ENCODE measurements at places on chromosomes 7 and 10.

DNA sequence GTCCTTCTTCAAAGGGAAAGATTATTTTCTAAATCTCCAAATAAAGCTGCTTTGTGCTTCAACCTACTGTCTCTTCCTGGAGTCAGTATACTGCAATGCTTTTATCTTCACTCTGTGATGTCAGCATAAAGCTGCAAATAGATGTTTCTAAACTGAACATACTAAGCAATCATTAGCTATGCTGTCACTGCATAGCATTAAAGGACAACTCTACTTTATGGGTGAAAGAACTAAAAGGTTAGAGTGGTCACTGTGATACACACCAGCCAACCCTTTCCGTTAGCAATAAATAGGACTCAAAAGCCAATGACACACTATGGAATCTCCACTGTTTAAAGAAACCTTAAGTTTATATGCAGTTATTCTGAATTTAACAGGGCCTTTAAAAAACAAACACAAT, 1.8 kb downstream of the CCDC186 start:
- peak overlapping the region; percentile 100 for H3K4me3 ChIP-seq
- DNase-seq, result no peak
- H3K27ac ChIP-seq, result no peak overlapping the region

DNA sequence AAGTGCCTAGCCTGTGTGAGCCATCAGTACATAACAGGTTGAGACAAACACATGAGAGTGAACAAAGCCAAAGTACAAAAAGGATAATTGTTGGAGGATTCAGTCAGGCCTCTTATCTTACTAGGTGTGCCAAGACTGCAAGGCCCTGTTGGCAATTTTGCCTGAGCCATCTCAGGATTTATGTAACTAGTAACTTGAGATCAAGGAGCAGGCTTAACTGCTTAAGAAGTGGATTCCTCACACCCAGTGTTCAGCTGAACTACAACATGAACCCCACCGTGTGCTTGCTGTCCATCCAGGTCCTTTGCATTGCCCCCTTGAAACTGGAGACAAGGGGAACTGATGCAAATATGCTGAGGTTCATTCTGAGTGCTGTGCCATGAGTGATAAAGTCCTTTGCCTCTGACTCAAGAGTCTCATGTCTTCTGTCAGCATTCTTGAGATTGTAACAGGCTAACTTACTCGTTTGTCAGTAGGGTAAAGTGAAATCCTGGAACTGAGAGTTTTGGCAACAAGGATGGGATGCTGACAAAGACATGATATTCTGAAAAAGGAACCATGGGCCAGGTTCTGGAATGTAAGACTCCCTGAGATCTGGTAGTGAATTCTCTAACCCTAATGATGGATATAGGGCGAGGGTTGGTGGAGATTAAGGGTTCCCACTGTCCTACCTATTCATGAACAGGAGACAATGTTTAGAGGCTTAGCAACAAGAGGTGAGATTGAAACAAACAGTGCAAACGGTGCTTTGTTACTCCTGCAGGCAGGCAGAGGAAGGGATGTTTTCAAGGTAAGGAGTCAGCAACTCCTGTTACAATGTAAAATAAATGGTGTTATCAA, 44.1 kb upstream of the GATAD1 start:
- H3K27ac ChIP-seq, result no peak overlapping the region
- H3K36me3 ChIP-seq, result peaks cover 8% of the 10 kb centered on the region
- peaks cover under 1% of the 10 kb centered on the region for H3K4me1 ChIP-seq

DNA sequence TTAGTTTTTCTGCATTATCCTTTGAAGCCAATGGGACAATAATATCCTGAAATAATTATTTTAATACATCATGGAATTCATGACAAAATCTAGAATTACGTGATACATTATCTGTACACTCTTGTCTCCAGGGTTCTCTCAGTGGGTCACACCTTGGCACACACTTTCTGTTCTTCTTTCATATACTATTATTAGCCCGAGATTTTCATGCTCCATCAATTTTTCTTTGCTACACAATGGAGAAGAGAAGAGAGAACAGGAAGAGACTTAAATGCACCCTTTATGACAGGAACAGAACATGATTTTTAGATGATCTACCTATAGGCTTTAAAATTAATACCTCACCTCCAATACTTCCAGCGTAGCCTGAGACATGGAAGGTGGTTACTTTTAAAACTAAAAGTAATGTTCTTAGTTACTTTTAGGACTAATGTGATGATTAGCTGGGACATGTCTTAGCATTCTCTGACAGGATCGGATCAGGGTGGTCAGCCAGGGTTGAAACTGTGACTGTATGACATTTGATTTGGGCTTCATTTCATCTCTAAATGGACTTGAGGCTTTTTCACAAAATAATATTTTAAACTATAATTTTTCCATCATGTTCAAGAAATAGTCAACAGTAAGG, 148.2 kb upstream of the WNT16 start:
- peaks cover 9% of the 10 kb centered on the region for H3K4me1 ChIP-seq
- no peak overlapping the region for H3K27ac ChIP-seq
- no peaks in the 10 kb centered on the region for H3K27me3 ChIP-seq

DNA sequence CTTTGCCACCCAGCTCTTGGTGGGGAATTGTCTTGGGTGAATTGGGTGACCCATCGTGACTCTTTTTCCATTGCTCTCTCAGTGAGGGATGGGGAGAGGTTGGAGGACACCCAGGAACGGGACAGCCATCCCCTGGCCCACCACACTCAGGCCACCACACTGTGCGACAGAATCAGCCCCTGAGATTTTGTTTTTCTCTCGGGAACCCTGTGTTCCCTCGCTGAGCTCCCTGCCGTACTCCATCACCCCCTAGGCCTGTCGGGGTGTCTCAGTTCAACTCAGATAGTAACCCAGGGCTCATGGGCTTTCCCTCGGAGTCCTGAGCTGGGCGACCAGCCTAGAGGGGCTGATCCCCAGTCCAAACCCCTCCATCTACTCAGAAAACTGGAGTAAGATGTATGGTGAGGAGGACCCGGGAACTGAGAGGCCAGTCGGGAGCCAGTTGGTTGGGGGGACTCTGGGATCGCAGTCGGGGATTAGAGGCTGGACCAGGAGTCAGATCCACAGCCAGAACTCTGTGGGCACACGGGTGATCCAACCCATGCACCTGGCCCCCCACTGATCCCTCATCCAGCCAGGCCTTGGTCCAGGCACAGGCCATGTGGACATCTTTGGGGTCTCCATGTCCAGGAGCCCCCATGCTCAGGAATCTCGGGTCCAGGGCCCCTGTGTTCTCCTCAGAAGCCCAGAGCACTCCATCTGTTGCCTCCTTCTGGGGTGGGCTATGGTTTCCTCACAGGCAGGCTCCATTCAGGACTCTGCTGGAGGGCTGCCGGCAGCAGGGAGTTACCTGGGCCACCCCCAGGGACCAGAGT, 9.3 kb downstream of the CRYGN start:
- H3K4me1 ChIP-seq, result peaks cover 8% of the 10 kb centered on the region
- H3K27me3 ChIP-seq, result peaks cover 7% of the 10 kb centered on the region
- H3K36me3 ChIP-seq, result no peaks in the 10 kb centered on the region
- no peak overlapping the region for H3K4me3 ChIP-seq
- no peak for DNase-seq

- H3K27ac ChIP-seq, result no peak overlapping the region
- no peak for DNase-seq
- H3K27me3 ChIP-seq, result no peaks in the 10 kb centered on the region
- no peaks in the 10 kb centered on the region for H3K36me3 ChIP-seq
- no peak overlapping the region for H3K4me3 ChIP-seq
These were observed 155.8 kb downstream of the MALRD1 start for GRCh38 chr10:19204246-19204917.

- H3K27ac ChIP-seq, result no peak overlapping the region
- no peak overlapping the region for H3K4me3 ChIP-seq
- H3K27me3 ChIP-seq, result peaks cover 9% of the 10 kb centered on the region
- H3K36me3 ChIP-seq, result peaks cover 5% of the 10 kb centered on the region
- peaks cover 10% of the 10 kb centered on the region for H3K4me1 ChIP-seq
- no peak for DNase-seq
These were observed 5.5 kb upstream of the UNC5B start for GRCh38 chr10:71206911-71207310.

DNA sequence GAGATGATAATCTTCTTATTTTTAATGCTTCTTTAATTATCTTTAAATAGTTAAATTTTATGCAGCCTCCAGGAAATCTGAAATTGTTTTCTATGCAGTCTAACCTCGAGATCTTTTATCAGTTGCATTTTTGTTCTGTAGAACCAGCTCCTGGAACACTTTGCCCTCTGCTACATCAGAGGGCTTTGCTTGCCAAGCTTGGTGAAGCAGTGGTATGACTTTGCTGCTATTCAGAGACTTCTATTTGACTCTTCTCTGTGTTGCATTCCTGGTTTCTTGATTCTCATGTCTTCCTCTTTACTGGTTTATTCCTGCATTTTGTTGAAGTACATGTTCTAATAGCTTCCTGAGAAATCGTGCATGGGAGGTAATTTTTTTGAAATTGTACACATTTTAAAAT, 163.7 kb upstream of the TMEM229A start:
- no peak for DNase-seq
- H3K36me3 ChIP-seq, result no peaks in the 10 kb centered on the region
- no peak overlapping the region for H3K27ac ChIP-seq
- no peaks in the 10 kb centered on the region for H3K4me1 ChIP-seq

Measured in endothelial cell (in vitro differentiated cells).